ENCODE measurements at places on chromosomes 11 and 22. TPM values are rescaled to one million over a fixed set of nuclear protein-coding genes. Genes with fewer than 3 reads are reported as not detected.

GRCh38 chr11:46671958-46672315 is 28.5 kb downstream of the ARHGAP1 start:
- no peak for DNase-seq

GRCh38 chr22:29813563-29813962 is 24.5 kb downstream of the ASCC2 start:
- no peak for DNase-seq

DNA sequence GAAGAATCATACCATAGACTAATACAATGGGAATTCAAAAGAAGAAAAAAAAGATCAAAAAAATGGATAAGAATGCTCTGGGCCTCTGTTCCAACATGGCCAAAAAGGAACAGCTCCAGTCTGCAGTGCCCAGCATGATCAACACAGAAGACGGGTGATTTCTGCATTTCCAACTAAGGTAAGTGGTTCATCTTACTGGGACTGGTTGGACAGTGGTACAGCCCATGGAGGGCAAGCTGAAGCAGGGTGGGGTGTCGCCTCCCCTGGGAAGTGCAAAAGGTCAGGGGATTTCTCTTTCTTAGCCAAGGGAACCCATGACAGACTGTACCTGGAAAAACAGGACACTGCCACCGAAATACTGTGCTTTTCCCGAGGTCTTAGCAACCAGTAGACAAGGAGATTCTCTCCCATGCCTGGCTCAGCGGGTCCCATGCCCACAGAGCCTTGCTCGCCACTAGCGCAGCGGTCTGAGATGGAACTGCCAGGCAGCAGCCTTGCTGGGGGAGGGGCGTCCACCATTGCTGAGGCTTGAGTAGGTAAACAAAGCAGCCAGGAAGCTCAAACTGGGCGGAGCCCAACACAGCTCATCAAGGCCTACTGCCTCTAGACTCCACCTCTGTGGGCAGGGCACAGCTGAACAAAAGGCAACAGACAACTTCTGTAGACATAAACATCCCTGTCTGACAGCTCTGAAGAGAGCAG is 428.4 kb downstream of the MN1 start:
- DNase-seq, result no peak

The SLC22A25 gene
- not detected for polyA plus RNA-seq

The FLRT1 gene
- 0.33 TPM for polyA plus RNA-seq

The PKDREJ gene
- 0.01 TPM for polyA plus RNA-seq

All from AG04450 (cell line).